ENCODE measurements at places on chromosomes 7 and 10.

DNA sequence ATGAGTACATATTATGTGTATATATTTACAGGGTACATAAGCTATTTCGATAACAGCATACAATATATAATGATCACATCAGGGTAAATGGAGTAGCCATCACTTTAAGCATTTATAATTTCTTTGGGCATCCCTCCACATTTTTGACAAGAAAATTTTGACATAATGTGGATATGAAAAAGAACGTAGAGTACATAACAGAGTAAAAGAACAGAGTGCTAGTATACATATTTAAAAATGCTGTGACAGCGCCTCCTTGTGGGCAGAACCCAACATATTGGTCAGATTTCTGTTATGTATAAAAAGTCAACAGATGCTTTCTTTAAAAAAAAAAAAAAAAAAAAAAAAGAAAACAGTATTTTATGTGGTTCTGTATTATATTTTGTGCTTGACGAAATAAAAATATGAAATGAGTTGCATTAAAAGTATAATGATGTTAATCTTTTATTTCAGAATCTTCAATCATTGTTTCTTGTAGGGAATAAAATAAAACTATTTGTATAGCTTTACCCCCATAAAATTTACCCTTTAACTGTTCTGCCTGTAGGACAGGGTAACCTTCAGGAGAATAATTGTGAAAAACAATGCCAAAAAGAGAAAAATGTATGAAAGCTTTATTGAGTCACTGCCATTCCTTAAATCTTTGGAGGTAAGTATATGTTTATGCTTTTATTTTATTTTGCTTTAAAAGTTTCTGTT, 18.3 kb upstream of the HBP1 start:
- DNase-seq, result peak; percentile 54

DNA sequence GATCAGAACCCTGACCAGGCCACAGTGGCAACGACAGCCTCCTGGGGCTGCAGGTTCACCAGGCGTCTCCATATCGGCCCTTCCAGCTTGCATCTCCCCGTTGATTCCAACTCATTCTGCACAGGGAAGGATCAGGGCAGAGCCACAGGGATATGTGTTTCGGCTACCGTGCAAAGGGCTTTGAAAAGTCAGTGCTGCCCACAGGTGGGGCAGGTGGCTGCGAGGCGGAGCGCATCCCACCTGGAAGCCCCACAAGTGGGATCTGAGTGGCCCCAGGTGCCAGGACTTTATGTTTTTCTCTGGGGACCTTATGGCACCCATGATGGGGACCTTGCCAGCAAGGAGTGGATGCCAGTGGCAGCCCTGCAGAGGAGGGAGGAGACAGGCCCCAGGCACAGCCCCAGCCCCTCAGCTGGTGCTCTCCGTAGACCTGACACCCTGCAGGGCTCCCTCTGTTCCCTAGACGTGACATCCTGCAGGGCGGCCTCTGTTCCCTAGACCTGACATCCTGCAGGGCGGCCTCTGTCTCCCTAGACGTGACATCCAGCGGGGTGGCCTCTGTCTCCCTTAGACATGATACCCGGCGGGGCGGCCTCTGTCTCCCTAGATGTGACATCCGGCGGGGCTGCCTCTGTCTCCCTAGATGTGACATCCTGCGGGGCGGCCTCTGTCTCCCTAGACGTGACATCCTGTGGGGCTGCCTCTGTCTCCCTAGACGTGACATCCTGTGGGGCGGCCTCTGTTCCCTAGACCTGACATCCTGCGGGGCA, 189.4 kb downstream of the ELFN1 start:
- DNase-seq, result no peak

DNA sequence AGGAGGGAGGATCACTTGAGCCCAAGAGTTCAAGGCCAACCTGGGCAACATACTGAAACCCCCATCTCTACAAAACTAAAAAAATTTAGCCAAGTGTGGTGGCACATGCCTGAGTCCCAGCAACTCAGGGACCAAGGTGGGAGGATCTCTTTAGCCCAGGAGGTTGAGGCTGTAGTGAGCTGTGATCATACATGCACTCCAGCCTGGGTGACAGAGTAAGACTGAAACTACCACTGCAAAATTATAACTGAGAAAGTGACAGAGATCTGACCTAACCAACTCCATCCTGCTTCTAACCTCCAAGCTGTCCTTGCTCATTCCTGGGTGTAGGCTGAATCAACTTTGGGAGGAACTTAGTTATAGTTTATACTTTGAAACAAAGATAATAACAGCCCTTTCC, 59.4 kb downstream of the HTR7 start:
- DNase-seq, result no peak

DNA sequence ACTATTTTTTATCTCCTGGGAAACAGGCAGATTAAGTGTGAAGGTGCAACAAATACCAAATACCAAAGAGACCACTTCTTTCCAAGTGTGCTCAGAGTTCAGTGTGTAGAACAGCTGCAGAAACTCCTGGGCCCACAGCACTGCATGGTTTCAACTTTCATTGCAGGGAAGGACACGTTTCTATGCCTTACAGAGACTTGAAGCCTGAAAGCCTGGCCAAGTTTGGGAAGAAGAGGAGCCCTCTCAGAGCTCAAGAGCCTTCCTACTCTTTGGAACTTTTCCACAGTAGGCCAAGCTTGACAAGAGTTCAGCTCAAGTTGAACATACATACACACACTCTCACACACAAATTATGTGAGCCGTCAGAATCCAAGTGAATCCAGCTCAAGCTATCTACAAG, 2.5 kb downstream of the HOXA4 start:
- DNase-seq, result no peak

DNA sequence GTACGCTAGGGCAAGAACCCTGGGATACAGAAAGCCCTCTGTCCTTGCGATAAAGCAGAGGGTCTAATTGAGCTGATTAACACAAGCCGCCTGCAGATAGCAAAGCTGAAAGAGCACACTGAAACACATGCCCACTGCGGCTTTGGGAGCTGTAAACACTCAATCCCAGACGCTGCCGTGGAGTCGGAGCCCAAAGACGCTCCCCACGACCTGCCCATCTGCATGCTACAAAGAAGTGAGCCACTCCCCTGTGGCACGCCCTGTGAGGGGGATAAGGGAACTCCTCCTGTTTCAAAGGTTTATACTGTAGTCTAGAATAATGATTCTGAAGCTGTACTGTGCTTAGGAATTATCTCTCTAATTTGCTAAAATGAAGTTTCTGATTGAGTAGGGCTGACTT, 985.6 kb upstream of the GHITM start:
- DNase-seq, result no peak

GRCh38 chr7:80532153-80532552, 20.3 kb upstream of the GNAT3 start:
- no peak for DNase-seq

GRCh38 chr7:101819913-101820522, 2.6 kb downstream of the CUX1 start:
- no peak for DNase-seq

GRCh38 chr7:130988443-130988842, 254.4 kb upstream of the KLF14 start:
- no peak for DNase-seq

DNA sequence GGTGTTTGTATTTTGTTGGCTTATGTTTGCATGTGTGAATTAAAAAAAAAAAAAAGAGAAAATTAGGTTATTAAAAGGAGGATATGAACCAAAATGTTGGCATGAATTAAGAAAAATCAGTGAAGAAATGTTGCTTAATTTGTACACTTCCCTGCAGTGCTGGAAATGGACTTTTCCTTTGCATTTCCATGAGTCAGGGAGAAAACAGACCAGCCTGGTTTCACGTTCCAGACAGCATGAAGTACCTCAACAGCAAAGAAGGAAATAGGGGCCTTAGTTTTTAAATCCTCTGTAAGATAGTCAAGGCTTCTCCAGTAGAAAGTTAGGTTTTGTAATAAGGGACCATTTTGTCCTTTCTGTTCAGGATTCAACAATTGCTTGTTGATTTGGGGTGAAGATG, 159.7 kb downstream of the CELF2 start:
- DNase-seq, result no peak

GRCh38 chr10:9645404-9645803, 1372.3 kb upstream of the CELF2 start:
- no peak for DNase-seq

DNA sequence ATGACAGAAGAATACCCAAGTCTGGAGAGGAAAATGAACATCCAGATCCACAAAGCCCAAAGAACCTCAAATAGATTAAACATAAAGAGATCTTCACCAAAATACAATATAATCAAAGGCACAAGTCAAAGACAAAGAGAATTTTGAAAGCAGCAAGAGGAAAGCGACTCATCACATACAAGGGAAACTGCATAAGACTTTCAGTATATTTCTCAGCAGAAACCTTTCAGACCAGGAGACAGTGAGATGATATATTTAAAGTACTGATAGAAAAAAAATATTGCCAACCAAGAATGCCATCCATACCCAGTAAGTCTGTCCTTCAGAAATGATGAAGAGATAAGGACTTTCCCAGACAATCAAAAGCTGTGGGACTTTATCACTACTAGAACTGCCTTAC, 81.5 kb upstream of the GALNT17 start:
- no peak for DNase-seq

DNA sequence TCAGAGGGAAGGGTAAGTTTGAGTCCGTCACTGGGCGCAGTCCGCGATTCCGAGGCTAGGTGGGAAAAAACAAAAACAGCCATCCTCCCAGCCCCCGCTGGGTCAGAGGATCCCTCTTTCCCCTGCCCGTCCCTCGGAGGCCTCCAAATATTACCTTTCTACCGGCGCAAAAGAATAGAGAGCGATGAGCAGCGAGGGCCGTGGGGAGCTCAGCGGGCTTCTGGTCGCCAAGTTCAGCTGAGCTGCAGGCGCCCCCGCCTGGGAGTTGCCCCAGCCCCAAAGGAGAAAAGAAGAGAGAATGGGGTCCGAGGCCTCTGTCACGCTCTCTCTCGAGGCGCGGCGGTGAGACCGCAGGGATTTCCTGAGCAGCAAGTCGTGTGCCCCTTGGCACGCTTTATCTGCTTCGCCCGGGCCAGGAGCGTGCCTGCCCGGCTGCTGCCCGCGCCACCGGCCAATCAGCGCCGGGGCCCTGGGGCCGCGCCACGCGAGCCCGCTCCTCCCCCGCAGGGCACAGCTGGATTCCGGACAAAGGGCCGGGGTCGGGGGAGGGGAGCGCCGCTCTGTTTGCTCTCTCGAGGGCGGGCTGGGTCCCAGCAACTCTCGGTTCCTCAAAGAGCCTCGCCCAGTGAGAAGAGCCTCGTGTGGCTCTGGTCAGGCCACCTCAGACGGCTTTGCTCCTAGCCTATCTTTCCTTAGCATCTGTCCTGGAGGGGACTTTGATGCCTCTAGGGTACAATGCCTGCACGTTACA, at the start of gene NEUROG3:
Gene NEUROG3, minus strand, starts transcription at position 367 of the 751 bp plus-strand sequence. CDS start 379 bp downstream, outside the sequence.
- peak; percentile 56 for DNase-seq

DNA sequence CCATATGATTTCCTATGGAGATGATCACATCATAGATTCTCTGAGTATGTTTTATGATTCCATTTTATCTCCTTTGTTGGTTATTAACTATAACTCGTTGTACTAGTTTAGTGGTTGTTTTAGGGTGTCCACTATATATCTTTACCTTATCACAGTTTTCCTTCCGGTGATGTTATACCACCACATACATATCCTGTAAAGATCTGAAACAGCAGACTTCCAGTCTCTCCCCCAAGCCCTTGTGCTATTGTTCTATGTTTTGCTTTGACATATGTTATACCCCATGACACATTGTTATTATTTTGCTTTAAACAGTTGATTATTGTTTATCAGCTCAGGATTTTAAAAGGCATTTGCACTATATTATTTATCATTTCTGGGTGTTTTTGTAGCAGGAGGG, 7.3 kb downstream of the IL15RA start:
- no peak for DNase-seq

DNA sequence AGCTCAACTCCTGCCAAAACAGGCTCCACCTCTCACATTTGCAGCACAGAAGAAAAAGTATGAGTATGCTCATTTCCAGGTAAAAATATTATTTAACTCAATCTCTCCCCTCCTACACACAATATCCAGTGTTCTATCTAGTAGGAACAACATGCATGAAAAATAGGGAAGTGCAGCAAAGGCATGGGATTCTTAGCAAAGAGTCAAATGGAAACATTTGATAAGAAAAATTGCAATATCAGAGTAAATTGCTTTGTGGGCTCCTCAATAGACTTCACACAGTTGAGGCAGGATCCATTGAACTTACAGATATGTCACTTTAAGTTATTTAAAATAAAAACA, 150.9 kb downstream of the ANK3 start:
- no peak for DNase-seq

- no peak for DNase-seq
Measured at GRCh38 chr7:18228686-18229085, 201.0 kb upstream of the PRPS1L1 start.

- DNase-seq, result no peak
Measured at GRCh38 chr7:133376514-133376913, 123.6 kb downstream of the EXOC4 start.

- no peak for DNase-seq
Measured at GRCh38 chr7:134916171-134916883, 70.0 kb upstream of the AGBL3 start.

GRCh38 chr7:64999165-65000004, 7.1 kb downstream of the ERV3-1 start:
- DNase-seq, result no peak

DNA sequence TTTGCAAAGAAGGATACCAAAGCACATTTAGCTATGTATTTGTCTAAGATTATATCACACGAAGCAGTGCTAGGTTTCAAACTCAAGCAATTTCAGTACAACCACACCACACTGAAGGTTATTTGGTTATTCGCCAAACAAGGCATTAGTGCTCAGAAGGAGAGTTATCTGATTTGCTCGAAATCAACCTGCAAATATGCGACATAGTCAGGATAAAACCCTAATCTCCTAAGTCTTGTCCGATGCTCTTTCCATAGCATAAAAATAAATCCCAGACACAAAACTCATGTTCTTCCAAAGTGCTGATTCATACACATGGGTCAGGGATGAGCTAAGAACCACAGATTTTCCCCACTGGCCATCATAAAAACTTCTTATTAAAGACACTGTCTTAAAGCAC, 1288.0 kb upstream of the SORCS1 start:
- no peak for DNase-seq

DNA sequence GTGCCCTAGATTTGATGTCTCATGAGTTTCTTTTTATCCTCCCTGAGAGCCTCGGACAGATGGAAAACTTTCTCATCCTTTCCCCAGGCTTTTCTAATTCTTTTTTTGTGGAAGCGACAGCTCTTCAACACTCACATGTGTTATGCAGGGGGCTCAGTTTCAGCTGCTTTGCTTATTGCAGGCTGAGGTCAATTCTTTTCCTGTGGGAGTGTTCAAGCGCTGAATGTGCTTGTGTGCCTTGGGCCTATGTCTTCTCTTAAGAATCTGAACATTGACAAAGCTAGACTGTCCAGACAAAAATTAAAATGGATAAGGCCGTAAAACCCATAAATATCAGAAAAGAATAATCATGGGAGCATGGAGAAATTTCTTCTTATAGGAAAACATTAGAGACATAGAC, 125.2 kb upstream of the STEAP4 start:
- DNase-seq, result no peak

GRCh38 chr7:103379270-103379975, 32.0 kb downstream of the PSMC2 start:
- DNase-seq, result no peak

- DNase-seq, result peak; percentile 70
Measured at GRCh38 chr7:94436018-94436604, 41.4 kb downstream of the COL1A2 start.

Data from NCI-H1105 treated with DMSO at 0.1 percent for 48 hours (cell line).